Breast epithelium (tissue), 4 donors: ENCODE measurements at places on chromosomes 5 and 9. TPM values are rescaled to one million over a fixed set of nuclear protein-coding genes. Genes with fewer than 3 reads are reported as not detected.

GRCh38 chr5:108420755-108421154 lies 38.9 kb upstream of the FBXL17 start:
- no peak overlapping the region for H3K4me3 ChIP-seq
- no peaks in the 10 kb centered on the region for H3K36me3 ChIP-seq
- H3K27me3 ChIP-seq = no peaks in the 10 kb centered on the region
- H3K27ac ChIP-seq = no peak overlapping the region

DNA sequence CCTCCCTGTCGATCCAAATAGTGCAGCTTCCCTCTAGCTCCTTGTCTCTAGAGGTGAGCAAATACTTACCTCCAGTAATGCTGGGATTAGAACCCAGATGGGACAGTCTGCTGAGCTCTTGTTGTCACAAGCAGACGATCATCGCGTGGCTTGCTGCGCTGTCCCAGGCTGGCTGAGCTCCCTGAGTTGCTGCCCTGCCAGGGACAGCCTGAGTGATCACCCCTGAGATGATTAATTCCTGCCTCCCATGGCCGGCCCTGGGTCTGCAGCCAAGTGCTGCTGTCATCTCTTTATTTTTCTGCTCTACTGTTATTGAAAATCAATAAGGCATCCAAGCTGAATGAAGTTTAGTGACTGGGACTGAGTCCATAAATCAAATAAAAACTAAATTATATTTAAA lies 94.0 kb upstream of the ALDH1B1 start:
- DNase-seq = no peak
- no peaks in the 10 kb centered on the region for H3K36me3 ChIP-seq
- H3K27ac ChIP-seq = no peak overlapping the region
- H3K4me1 ChIP-seq = no peaks in the 10 kb centered on the region
- no peaks in the 10 kb centered on the region for H3K27me3 ChIP-seq

DNA sequence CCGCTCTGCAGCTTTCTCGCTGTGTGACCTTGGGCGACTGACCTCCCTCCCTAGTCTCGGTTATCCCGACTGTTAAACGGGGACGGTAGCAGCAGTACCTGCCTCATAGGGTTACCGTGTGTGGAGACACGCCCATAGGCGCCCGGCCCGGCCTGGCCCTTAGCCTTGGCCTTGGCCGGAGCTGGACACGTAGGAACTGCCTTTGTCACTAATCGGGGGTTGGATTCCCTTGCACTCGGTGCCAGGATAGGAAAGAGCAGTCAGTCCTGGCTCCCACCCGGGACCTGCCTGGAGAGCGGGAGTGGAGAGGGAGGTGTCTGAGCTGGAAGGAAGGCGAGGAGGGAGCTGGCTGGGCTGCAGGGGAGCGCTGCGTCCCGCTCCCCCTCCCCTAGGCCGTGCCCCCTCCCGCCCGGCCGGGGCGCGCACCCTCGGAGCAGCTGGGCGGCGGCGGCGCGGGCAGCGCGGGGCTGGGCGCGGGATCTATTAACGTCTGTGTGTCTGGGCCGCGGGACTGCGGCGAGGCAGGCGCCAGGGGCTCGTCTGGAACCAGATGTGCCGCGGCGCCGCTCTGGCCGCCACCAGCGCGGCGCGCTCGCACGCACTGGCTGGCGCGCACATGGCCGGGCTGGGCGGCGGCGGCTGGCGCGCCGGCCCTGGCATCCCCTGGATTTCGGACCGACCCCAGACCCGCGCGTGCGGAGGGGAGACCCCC lies 31.7 kb downstream of the PRRX2 start:
- no peak for DNase-seq
- H3K27me3 ChIP-seq = no peaks in the 10 kb centered on the region
- H3K4me3 ChIP-seq = peak overlapping the region; percentile 60
- no peaks in the 10 kb centered on the region for H3K4me1 ChIP-seq

GRCh38 chr9:79221084-79221483 lies 350.7 kb upstream of the TLE4 start:
- no peak overlapping the region for H3K4me3 ChIP-seq
- DNase-seq = no peak
- no peaks in the 10 kb centered on the region for H3K36me3 ChIP-seq
- no peaks in the 10 kb centered on the region for H3K27me3 ChIP-seq

DNA sequence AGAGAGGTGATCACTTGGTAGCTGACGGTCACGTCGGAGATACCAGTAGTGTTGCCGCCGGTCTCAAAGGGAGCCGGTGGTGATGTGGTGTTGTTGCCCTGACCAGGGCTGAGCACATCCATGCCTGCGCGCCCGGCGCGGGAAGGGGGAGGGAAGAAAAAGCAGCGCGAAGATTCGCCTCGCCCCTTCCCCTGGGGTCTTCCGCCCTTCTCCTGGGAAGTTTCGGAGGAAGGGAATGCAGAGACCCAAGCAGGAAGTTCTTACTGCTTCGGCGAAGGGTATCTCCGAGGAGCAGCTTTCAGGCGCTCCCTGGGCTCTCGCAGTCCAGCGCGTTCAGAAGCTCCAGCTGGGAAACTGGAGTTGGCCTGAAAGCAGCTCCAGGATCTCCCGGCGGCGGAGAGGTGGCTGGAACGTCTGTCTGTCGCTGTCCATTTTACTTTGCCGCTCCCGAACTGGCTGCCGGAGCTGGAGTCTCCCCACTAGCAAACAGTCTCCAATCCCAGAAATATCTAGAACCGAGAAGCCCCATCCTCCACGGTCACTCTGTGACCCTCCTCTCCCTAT lies 565 bp downstream of the HTR1A start:
- no peak overlapping the region for H3K4me3 ChIP-seq
- H3K36me3 ChIP-seq = no peaks in the 10 kb centered on the region
- H3K27ac ChIP-seq = no peak overlapping the region
- DNase-seq = no peak
- peaks cover 46% of the 10 kb centered on the region for H3K27me3 ChIP-seq

DNA sequence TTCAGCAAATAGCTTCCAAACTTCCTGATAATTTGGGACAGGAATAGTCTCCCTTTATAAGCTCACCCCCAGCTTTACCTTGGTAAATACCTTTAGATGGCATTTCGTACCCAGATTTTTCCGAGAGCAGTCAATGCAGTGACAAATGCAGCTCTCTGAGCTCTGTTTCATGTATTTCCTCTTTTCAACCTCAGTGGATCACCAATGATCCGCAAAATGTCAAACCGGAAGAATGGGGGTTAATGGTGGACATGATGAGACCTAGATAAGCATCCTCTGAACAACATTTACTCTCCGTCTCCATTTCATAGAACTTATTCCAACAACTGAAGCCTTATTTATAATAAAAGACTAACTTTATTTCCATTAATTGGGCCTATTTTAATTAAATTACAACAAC lies 227.3 kb downstream of the MCTP1 start:
- DNase-seq = no peak
- no peaks in the 10 kb centered on the region for H3K27me3 ChIP-seq
- H3K36me3 ChIP-seq = no peaks in the 10 kb centered on the region
- H3K4me3 ChIP-seq = no peak overlapping the region

DNA sequence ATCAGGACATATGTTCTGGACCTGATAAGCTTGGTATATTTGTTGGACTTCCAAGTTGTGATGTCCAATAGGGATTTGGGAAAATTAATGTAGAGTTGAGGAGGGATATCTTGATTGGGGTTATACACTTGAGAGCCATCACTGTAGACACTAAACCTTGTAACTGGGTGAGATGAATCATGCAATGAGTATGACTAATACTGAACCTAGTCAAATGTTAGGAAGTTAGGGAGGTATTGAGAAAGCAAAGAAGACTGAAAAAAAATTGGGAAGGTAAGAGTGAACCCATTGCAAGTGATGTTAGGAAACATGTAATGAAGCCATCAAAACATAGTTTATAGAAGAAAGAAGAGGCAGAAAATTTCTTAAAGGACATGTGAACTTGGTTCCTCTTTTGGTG lies 668.4 kb upstream of the CDH9 start:
- H3K27me3 ChIP-seq = no peaks in the 10 kb centered on the region
- no peaks in the 10 kb centered on the region for H3K4me1 ChIP-seq
- no peaks in the 10 kb centered on the region for H3K36me3 ChIP-seq
- no peak for DNase-seq
- H3K27ac ChIP-seq = no peak overlapping the region

DNA sequence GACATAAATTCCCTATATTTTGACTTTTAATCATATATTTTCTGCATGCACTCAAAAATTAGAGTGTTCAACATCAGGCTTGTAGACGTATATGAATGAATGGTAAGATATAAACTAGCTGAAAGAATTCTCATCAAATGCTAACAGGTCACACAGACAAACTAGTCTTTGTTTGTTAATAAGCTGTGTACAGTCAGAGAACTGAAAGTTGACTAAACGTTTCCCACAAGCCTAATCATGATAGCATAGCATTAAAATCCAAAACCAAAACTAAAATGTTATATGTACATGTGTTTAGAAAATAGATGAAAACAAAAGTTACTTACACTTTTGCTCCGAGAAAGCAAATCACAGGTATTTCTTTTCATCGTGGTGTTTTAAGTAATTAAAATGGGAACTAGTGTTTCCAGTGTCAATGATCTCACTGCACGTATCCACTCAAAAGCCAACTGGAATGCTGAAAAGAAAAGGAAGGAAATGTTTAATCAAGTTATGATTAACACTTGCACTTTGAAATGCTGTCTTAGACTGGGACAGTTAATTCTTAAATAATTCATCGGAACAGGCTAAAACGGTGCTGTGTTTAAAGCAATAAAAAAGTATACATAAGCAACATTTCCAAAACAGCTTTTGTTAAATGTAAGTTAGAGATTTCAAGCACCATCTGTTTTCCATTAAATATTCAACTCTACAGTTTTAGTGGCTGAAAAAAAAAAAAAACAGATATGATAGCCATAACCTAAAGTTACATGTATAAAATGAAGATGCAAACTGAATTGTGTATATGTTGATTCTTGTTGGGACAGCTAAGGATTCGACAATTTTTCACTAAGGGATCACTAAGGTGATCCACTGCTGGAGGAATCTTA lies 291.9 kb upstream of the PDE4D start:
- DNase-seq = no peak
- H3K27me3 ChIP-seq = no peaks in the 10 kb centered on the region
- no peaks in the 10 kb centered on the region for H3K36me3 ChIP-seq
- no peak overlapping the region for H3K27ac ChIP-seq
- no peaks in the 10 kb centered on the region for H3K4me1 ChIP-seq
- no peak overlapping the region for H3K4me3 ChIP-seq

- H3K4me1 ChIP-seq = no peaks in the 10 kb centered on the region
- no peaks in the 10 kb centered on the region for H3K36me3 ChIP-seq
- H3K27ac ChIP-seq = no peak overlapping the region
- no peak for DNase-seq
- no peak overlapping the region for H3K4me3 ChIP-seq
- H3K27me3 ChIP-seq = no peaks in the 10 kb centered on the region
These were observed 81.1 kb upstream of the RAI14 start for GRCh38 chr5:34574936-34575467.

- H3K4me3 ChIP-seq = no peak overlapping the region
- H3K27ac ChIP-seq = no peak overlapping the region
- no peaks in the 10 kb centered on the region for H3K27me3 ChIP-seq
- H3K4me1 ChIP-seq = no peaks in the 10 kb centered on the region
These were observed 690.9 kb downstream of the ISL1 start for GRCh38 chr5:52073993-52074689.

DNA sequence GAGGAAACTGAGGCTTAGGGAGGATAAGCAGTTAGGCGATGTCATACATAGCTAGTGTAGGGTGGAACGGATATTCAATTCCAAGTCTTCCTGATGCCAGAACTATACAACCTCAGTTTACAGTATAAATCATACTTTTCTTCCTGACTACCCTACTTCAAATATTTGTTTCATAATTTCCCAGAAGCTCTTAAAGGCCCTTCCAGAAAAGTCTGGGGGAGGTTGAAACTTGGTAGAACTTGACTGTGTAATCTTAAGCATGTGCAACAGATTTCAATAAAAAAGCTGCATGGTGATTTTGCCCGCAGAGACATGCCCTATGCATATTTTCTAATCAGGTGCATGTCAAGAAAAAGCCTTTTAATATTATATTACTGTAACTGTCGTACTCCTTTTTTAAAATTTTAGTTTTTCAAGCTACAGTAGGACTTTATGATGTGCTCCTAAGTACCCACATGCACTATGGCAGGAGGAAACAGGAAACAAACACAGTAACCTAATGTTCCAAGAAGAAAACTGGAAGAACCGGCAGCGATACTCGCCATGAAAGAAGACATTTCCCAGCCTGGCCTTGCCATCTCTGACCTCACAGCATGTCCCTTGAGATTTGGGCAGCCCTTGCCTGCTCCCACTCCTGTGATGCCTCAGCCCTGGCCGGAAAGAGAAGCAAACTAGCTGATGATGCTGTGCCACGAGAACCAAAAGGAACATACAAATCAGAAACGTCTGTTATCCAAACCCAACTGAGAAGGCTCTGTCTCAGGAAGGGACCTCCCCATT lies 266.0 kb downstream of the EFNA5 start:
- no peak overlapping the region for H3K4me3 ChIP-seq
- H3K27me3 ChIP-seq = no peaks in the 10 kb centered on the region
- H3K4me1 ChIP-seq = no peaks in the 10 kb centered on the region

DNA sequence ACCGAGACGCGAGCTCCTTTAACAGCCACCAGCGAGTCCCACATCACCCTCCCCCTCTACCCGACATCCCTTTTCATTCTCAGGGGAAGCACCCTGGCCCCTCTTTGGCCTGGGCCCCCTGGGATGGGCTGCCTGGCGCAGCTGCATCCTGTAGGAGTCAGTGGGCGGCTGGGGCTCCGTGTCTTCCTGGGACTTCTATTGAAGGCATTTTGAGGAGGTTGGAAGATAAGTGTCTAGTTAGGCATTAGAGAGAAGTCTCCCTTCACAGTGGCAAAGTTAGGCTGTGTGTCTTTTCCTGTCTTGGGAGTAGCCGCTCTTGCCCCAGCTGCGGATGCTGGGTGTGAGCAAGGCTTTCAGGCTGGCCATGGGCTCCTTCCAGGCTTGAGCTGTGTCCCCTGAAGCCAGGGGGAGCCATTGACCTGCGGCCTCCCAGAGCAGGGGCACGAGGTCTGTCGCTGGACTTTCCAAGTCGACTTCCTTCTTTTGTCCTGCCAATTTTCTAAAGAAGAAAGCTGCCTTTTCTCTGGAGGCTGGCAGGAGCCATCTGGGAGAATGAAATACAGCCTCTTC lies 18.6 kb upstream of the NKD2 start:
- H3K4me3 ChIP-seq = no peak overlapping the region
- no peaks in the 10 kb centered on the region for H3K36me3 ChIP-seq
- peak; percentile 32 for DNase-seq
- H3K4me1 ChIP-seq = no peaks in the 10 kb centered on the region
- no peak overlapping the region for H3K27ac ChIP-seq
- no peaks in the 10 kb centered on the region for H3K27me3 ChIP-seq

The FUBP3 gene
- total RNA-seq = 38.7 TPM

The GRXCR2 gene
- not detected for total RNA-seq

The TRIM41 gene
- 14.1 TPM for total RNA-seq

The LCNL1 gene
- total RNA-seq = not detected
